ENCODE measurements at places on chromosomes 4 and X. TPM values are rescaled to one million over a fixed set of nuclear protein-coding genes. Genes with fewer than 3 reads are reported as not detected.

GRCh38 chr4:16122308-16122711 lies 38.5 kb upstream of the PROM1 start:
- no peak for DNase-seq

GRCh38 chr4:97627750-97628149 lies 515.5 kb downstream of the STPG2 start:
- DNase-seq, result no peak

The HDAC8 gene
- polyA plus RNA-seq, result 13.0 TPM

- no peak for DNase-seq
Observed at GRCh38 chr4:105241451-105241850, 94.8 kb downstream of the TET2 start.

The CLDN22 gene
- not detected for polyA plus RNA-seq

The SEPTIN11 gene
- polyA plus RNA-seq, result 2.6 TPM

The UPF3B gene
- polyA plus RNA-seq, result 3.6 TPM

Measured in B cell (primary cell).